ENCODE measurements at places on chromosomes 4 and X.

DNA sequence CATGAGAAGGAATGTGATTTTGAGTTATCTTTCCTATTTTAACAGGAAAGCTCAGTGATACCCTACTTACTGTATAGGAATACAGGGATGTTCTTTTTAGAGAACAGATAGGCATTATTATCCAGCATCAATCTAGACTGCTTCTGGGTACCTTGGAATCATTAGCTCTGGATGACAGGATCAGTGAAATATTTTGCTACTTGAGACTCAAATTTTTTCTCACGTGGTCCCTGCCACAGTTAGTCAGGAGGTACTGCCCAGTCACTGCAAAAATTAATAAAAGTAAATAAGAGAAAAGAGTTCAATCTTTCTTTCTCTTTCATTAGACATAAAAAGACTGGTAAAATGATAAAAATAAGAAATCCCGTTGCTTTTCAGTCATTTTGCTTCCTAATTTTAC, 5.5 kb downstream of the ZNF827 start:
- no peak for DNase-seq

- no peak for DNase-seq
Observed at GRCh38 chrX:19745077-19745476, 142.3 kb downstream of the SH3KBP1 start.

DNA sequence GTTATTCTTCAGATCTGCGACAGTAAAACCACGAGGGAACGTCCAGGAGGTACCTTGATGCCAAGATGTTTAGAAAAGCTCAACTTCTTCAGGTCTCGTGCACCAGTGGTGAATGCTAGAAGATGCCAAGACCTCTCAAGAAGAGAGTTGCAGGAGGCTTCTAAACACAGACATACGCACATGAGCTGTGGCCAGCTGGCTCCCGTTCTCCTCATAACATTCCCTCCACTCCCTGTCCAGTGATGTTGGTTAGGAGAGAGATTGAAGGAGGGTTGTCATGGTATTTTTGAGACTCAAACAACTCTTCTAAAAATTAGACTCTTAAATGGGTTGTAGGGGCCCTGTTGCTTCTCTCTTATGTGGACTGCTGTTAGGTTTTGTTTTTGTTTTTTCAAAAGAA, 184.3 kb downstream of the QDPR start:
- no peak for DNase-seq

GRCh38 chr4:73690051-73690738, 50.2 kb upstream of the CXCL8 start:
- DNase-seq = no peak

GRCh38 chr4:17758485-17758884, 22.9 kb downstream of the FAM184B start:
- DNase-seq = no peak

- no peak for DNase-seq
Observed at GRCh38 chrX:11929476-11929875, 171.4 kb downstream of the MSL3 start.

DNA sequence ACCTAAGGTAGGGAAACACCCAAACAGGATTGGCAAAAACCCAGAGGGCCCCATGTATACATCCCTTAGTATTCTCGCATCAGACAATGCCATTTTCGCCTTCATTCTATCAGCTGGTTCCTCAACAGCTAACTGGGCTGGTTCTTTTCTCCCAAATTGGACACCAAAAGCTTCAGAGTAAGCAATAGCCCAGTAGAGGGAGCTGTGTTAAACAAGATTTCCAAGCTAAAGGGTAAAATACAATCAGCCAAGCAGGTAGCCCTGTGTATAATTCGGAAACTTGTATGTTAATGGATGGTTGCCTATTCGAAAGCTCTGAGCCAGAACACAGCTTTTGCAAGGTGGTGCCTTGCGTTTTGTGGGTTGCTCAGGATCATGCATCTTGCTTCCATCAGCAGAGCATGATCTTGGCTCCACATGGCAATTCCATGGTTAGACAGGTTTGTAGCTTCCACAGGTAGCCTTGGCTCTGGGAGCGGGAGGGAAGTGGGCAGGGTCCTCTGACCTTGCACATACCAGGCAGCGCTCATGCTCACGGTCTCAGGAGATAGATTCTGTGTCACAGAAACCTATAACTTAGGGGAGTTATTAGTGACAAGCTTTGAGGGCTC, 115.2 kb upstream of the LNX1 start:
- peak; percentile 43 for DNase-seq

Measured in urothelium cell line (cell line).